ENCODE measurements at places on chromosomes 7 and 10. TPM values are rescaled to one million over a fixed set of nuclear protein-coding genes. Genes with fewer than 3 reads are reported as not detected.
A peak's percentile ranks its signal among the peaks of the same experiment; 100 is the strongest.

DNA sequence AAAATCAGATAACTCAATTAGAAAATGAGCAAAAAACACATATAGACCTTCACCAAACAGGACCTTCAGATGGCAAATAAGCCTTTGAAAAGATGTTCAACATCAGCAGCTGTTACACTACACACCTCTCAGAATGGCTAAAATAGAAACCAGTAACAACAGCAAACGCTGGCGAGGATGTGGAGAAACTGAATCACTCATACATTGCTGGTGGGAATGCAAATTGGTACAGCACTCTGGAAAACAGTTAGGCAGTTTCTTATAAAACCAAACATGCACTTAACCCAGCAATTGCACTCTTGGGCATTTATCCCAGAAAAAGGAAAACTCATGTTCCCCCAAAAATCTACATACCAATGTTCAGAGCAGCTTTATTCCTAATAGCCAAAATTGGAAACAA is 37.7 kb upstream of the SMARCD3 start:
- no peak for DNase-seq

DNA sequence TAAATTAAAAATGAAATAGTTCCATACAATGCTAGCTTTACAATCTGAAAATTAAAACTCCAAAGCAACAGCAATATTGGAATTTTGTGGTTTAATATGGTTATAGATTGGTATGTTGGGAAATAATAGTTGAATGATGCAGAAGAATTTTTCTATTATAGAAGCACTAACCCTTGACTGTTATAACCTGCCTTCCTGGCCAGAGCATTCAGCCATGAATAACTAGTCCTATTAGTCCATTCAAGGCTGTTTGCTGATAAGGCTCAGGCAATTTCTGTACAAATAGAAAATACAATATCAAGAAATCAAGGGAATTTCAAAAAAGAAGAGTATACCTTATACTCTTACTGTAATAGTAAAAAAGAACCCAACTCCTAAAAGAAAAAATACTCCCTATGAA is 101.6 kb upstream of the SP4 start:
- DNase-seq: no peak

- no peak for DNase-seq
These were observed 87.8 kb downstream of the CCSER2 start for GRCh38 chr10:84416245-84416555.

ELN gene
- 8.1 TPM for total RNA-seq

- DNase-seq: no peak
These were observed 71.7 kb downstream of the NOD1 start for GRCh38 chr7:30406664-30407425.

CALHM1 gene
- total RNA-seq: not detected

GDF2 gene
- total RNA-seq: 7.2 TPM

- DNase-seq: no peak
These were observed 30.6 kb downstream of the KLHL7 start for GRCh38 chr7:23136216-23136615.

SPDYE6 gene
- not detected for total RNA-seq

DNA sequence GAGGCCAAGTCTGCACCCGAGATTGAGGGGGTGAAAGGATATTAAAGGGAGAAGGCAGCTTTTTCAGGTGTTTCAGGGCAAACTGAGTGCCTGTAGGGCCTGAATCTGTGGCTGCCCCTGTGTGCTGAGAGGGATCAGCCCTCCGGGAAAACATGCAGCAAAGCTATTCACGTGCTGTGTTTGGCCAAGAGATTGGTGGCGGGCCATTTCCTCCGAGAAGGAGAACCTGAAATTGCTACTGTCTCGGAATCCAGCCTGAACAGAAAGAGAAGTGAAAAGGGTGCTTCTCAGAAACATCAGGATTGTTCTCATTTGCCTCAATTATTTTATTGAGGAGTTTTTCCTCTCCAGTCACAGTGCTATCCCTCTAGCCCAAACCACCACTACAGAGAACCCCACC is 16.0 kb downstream of the GIMAP5 start:
- DNase-seq: no peak

- peak; percentile 27 for DNase-seq
These were observed 776 bp upstream of the CALML3 start for GRCh38 chr10:5523796-5524574.

GRCh38 chr10:119061352-119061751 is 19.3 kb downstream of the EIF3A start:
- DNase-seq: no peak

GRCh38 chr7:120735791-120736190 is 122.2 kb downstream of the TSPAN12 start:
- no peak for DNase-seq

CLCN1 gene
- total RNA-seq: not detected

- DNase-seq: no peak
These were observed 56.0 kb downstream of the ANKRD7 start for GRCh38 chr7:118280319-118281012.

DNA sequence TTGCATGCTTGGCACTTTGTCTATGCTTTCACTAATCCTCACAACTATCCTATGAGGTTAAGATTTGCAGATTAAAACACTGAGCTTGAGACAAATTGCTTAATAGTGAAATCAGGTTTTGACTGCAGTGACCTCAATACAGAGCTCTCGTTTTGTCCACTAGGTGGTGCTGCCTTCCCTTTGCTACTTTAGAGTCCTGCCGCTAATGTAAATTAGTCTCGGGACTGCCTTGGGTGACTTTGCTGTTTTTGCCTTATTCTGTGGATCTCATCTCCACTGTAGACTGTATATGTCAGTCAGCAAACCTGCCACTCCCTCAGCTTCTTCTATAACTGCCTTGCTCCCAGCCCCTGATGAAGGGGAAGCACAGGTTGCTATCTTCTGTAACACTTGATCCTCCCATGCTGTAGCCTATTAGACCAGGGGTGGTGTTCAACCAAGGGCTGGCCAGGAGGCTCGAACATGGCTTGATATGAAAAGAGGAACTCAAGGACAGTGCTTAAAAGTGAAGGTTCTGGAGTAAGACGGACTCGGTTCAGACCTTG is 26.0 kb downstream of the ASB4 start:
- DNase-seq: peak; percentile 69

DNA sequence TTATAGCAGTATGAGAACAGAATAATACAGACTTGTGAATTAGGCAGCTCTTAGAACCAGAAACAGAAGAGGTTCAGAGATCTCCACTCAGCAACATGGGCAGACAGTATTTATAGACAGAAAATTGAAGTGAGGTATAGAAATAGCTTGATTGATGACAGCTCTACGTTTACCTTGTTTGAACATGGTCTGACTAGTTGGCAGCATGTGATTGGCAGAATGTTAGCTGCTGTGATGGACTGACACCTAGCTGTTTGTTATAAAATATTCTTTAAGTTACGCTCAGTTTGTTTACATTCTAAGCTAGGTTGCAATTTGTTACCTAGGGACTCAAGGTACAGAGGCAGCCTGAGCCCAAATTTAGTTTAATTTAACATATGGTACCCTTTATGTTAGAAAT is 73.7 kb upstream of the TMEM229A start:
- no peak for DNase-seq

GRCh38 chr7:94205529-94205928 is 189.2 kb upstream of the COL1A2 start:
- no peak for DNase-seq

DNA sequence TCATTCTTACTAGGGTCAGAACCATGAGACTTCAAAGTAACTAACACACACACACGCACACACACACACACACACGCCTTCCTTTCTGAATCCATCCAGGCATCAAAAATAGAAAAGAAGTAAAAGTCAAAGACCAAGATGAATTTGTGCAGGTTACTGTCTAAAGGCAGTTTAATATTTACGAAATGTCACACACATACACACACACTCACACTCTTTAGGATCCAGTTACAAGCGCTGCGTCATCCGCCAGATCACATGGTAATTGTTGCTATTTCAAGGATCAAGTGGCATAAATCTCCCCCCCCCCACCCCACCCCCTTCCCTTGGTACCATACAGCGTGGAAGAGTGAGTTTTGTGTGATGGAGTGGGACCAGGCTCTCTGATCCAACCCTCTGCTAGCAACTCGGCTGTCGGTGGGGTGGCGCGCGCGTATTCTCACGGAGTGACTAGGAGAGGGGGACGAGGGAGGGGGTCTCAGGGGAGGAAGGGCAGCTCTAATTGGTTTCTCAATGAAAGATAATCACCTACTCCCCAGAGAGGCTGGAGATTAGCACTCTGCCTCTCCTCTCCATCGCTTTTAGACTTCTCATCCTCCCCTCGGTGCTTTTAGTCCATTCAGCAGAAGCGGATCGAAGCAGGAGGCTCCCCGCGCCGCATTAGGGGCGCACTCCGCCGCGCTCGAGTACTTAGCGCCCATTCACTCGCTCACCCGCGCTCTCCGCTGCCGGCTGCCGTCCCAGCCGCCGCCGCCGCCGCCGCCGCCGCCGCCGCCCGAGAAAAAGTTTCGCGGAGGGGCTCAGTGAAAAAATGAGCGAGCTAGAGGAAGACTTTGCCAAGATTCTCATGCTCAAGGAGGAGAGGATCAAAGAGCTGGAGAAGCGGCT is 83.5 kb upstream of the PRKG1 start:
- no peak for DNase-seq

DNA sequence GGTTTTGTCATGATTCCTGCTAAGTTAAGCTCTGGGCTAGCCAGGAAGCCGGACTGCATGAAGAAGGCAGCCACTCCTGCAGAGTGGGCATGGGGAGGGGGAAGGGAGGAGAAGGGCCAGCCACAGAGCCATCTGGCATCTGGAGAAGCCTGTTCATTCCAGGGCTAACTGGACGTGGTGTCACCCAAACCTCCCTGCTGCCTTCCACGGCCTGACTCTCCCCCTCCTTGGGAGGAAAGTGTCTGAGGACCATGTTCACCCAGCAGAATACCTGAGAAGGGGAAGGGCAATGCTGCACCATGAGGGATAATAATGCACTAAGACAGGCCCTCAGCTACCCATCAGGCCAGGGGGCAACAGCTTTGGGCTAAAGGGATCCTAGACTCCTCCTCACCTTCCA is 15.4 kb downstream of the AQP1 start:
- DNase-seq: no peak

GRCh38 chr10:11322698-11323097 is 288.8 kb downstream of the USP6NL start:
- no peak for DNase-seq

MEIG1 gene
- not detected for total RNA-seq

DNA sequence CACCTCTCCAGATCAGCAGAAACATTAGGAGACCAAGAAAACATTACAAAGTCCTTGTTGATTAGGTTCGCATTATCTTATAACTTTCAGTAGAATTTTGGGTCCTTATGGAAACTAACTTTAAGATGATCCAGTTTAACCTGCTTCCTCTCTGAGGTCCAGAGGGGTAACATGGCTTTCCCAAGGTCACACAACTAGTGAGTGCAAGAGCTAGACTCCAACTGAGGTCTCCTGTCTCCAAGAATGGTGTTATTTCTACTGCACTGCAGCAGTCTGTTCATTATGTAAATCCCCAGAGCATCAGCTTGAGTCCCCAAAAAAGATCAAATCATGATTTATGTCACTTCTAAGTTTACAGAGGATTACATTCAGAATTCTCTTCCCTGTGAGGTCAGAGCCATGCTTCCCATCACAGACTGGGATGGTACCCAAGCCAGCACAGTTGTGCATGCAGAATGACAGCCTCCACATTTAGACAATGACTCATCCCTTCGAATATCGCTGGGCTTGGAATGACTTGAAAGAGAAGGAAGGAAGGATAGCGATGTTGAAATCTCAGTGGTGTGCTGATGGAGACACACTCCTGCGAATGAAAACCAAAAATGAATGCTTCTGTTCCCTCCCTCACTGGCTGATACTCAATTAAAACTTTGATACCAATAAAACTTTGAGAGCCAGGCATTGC is 163.1 kb upstream of the PLXNA4 start:
- DNase-seq: no peak

HOGA1 gene
- total RNA-seq: 66.2 TPM

- DNase-seq: no peak
These were observed 114.7 kb upstream of the AHR start for GRCh38 chr7:17183630-17184328.

NODAL gene
- not detected for total RNA-seq

- DNase-seq: no peak
These were observed 65.7 kb downstream of the PWWP2B start for GRCh38 chr10:132462463-132463332.

ANK3 gene
- 13.4 TPM for total RNA-seq

- no peak for DNase-seq
These were observed 74.1 kb downstream of the NRBF2 start for GRCh38 chr10:63206997-63207811.

DNA sequence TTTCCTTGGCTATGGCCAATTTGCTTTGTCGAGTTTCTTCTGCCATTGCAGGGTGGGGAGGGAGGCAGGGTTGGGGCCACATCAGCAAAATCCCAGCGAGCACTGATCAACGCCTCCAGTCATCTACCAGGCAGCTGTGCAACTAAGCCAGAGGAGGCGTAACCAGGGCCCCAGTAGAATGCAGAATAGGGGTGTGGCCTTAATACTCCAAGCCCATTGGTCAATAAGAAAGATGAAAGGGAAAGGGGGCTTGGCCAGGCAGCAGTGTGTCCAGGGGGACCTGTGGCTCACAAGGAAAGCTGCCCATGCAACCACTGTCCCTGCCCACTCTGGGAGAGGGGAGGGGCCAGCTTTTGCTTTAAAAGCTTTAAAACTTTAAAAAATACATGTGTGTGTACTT is 21.5 kb upstream of the GGCT start:
- no peak for DNase-seq

- no peak for DNase-seq
These were observed 19.7 kb upstream of the DDC start for GRCh38 chr7:50584793-50585408.

GRCh38 chr10:110216240-110216639 is 8.8 kb downstream of the MXI1 start:
- no peak for DNase-seq

DNA sequence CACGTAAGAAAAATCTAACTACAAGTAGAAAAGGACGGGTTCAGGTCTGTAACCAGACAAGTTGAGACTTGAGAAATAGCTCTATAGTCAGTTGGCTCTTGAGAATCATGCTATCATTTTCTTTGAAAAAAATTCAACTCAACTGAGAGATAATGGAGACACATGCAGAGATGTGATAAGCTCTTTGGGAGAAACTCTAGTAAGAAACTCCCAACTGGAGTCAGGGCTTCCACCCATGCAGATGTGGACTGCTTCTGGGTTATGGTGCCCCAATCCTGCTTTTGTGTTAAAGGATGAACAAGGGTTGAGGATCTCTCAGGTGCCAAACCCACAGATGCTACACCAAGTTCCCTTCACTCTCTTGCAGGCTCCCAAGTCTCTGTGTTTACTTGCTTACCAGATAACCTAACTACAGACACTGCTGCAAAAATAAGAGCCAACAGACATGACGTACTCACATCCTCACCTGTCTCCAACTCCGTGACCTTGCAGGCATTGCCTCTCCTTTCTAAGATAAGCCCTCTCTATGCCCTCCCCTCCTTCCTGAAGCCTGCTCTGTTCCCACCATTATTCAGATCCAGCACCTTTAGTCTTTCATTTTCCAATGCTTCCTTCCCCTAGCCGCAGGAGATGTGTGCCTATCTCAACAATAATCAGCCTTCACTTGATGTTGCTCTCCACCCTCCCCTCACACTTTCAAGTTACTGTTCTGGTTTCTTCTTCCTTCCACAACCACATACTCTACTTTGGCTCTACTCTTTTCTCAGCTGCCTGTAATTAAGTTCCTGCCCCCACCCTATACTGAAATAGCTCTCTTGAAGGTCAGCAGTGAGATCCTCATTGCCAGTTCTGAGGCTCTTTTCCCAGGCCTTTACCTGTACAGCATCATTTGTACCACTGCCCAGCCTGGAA is 130.0 kb downstream of the ICA1 start:
- DNase-seq: no peak

- peak; percentile 6 for DNase-seq
These were observed 41.1 kb downstream of the RASGEF1A start for GRCh38 chr10:43225787-43226153.

All from left lobe of liver (tissue), 2 donors.